Stimulated activated CD4-positive, alpha-beta T cell treated with anti-CD3 and anti-CD28 coated beads, Interleukin-2, amount 100 ng/mL, for 48 hours (primary cell): ENCODE measurements at places on chromosomes 5 and 9.

DNA sequence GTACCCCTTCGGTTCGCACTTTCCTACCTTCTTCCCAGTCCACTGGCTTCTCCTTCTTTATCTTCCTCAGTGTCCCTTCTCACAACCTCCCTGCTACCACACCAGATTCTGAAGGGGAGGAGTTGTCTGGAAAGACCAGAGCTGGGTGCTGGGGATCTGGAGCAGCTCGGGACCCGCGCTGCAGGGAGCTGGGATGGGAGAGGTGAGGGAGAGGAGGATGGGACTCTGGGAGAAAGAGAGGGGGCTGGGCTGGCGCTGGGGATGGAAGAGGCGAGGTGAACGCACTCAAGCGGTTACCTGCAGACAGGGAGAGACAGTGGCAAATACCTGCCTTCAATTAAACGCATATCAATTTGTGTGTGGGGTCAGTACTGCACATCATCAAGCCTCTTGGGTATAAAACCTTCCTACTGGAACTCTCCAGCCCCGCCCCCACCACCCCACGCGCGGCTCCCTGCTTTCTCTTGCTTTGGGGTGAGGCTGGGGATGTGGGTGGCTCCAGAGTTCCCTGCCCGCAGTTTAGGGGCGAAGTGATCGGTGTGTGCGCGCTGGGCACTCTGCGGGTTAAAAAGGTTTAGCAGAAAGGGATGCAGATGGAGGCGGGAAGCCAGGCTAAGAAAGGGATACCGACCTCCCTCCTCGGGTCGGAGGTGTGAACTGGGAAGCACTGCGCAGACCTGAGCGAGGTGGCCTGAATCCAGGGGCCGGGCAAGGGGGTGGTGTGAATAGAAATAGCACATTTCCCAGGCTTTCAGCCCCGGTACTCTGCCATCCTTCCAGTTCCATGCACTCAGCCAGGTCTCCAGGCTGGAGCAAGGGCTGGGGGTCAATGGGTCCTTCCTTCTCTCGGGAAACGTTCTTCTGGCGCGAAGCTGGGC lies 977 bp upstream of the PAM start:
- DNase-seq = no peak

- DNase-seq = no peak
Measured at GRCh38 chr5:149611326-149611725, 30.0 kb downstream of the ARHGEF37 start.

GRCh38 chr5:4879075-4879474 lies 261.1 kb upstream of the ADAMTS16 start:
- no peak for DNase-seq

DNA sequence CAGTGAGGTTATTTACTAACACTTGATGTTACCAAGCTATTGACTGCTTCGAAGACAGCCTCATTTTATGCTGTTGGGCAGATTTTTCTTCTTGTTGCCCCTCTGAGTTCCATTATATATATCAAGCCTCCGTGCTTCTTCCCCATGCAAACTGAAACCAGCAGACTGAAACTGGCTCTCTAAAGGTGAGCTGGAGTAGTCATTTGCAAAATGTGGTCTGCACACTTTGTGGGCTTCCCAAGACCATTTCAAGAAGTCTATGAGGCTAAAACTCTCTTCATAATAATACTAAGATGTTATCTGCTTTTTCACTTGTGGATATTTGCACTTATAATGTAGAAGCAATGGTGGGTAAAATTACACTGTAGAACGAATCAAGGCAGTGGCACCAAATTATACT lies 13.9 kb downstream of the SLC36A1 start:
- DNase-seq = no peak

DNA sequence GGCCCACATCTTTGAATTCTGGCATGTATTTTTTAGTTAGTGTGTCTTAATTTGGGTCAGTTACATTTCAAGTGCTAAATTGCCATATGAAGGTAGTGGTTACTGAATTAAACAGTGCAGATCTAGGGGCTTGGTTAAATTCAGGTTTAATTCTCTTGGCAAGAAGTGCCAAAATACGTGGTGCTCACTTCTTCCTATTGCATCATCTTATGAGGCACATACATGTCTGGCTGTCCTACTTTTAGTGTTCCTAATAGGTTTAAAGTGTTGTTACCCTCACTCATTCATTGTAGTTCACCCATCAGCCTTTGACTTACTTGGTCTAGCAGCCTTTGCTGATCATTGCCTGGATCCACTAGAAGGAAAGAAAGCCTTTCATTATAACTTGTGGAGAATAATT lies 59.5 kb downstream of the RPS6 start:
- DNase-seq = no peak

DNA sequence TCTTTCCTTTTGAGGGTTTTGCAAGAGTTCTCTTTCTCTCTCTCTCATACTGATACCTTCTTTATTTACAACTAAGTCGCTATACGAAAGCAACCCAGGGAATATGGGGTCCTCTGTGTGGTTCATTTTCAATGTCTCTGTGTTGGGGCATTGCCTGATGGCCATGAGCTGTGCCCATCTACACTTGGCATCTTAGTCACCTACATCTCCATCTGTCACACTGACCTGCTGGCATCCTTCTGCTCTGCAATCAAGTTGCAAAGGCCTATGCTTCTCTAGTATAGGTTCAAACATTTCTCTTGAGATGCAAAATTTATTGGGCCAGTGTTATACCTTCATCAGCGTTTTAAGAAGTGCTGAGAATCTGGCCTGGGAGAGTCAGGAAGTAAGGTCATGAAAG lies 228.2 kb downstream of the MTRR start:
- no peak for DNase-seq

- no peak for DNase-seq
Measured at GRCh38 chr5:72519111-72519510, 11.9 kb upstream of the ZNF366 start.

GRCh38 chr5:108379722-108380530 lies 2.0 kb downstream of the FBXL17 start:
- DNase-seq = no peak

GRCh38 chr9:131411719-131412681 lies 18.1 kb downstream of the PRRC2B start:
- DNase-seq = no peak

- DNase-seq = no peak
Measured at GRCh38 chr9:84955155-84955554, 285.6 kb downstream of the NTRK2 start.

GRCh38 chr5:173645437-173645807 lies 29.0 kb upstream of the BOD1 start:
- no peak for DNase-seq

DNA sequence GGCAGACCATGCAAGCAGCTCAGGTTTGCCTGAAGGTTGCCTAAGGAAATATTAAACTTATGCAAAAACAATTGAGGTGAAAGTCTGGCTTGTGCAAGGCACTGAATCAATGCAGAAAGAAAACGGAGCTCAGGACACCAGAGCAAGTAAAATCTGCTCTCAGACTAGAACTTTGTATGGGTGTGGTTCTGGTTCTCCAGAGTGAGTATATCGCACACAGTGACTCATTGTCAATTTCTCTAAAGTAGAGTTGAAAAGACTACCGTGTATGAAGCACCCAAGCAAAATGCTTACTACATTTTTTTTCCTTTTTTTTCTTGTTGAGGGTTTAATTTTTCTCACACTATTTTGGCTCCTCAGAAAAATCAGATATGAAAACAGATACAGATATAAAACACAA lies 650.3 kb upstream of the CDH10 start:
- DNase-seq = no peak

GRCh38 chr9:20408513-20408912 lies 213.8 kb downstream of the MLLT3 start:
- DNase-seq = no peak

- DNase-seq = no peak
Measured at GRCh38 chr9:135088348-135088978, 995 bp downstream of the OLFM1 start.

GRCh38 chr5:75720882-75721281 lies 3.6 kb upstream of the POC5 start:
- DNase-seq = no peak

DNA sequence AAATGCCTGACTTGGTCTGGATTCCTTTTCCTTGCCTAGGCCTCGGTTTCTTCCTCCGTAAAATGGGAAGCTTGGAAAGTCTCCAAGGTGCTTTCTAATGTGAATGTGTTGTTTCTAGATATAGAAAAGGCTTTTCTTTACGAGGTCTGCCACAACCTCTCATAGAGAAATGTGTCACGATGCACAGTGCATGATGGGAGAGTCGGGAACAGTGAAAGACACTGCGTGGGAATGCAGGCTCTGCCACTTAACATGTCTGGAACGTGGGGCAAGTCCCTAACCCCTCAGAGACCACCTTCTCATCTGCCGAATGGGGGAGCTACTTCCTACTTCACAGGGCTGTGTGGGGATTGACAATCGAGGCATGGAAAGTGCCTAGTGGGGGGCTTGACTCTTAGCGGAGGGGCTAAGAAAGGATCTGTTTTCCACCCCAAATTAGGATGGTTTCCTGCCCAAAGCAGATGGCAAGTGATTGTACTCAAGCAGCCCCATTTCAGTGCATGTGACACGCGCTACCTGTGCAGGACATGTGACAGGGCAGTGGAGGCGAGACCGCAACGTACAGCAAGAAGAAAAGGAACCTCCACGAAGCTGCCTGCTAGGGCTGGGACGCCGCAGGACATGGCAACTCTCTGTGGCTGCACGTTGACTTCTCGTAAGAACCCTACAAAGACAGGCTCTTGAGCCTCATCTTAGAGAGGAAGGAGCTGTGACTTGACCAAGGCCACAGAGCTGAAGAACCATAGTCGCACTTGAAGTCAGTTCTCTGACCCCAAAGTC lies 115.2 kb downstream of the CRB2 start:
- DNase-seq = no peak

DNA sequence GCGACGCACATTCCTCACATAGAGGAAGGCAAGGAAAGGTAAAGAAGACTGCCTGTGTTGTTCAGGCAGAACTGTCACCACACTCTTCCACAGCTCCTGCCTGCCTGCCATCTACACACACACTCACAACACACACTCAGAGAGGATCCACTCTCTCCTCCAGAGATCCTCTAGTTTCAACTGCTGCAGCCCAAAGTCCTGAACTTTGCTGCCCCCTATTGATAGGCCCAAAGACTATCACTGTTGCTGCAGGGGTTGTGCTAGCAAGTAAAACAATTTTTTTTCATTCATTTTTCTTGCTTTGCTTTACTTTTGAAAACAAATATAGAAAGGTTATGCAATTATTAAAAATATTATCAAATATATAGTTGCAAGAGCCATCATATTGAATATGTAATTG lies 5.9 kb upstream of the CFAP90 start:
- DNase-seq = no peak

GRCh38 chr5:124734574-124735168 lies 11.8 kb downstream of the ZNF608 start:
- no peak for DNase-seq
